ENCODE measurements at places on chromosomes 11 and 22.

GRCh38 chr11:8055091-8055835 is 25.7 kb upstream of the TUB start:
- peak; percentile 62 for DNase-seq

DNA sequence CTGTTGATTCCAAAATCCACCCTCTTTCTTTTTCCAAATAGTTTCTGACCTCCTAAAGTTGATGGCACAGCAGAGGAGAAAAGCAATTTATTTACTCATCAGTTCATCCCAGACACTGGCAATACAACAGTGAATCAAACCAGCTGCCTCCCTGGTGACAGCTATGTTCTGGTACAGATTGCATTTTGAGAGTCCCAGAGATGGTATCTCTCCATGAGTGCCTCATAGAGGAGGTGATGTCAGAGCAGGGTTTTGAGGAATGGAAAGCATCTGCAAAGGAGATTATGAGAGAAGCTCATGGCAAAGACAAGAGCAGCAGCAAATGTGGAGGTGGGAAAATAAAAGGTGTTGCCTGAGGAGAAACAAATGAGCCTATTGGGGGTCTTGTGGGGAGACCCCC is 377.2 kb downstream of the MN1 start:
- no peak for DNase-seq

DNA sequence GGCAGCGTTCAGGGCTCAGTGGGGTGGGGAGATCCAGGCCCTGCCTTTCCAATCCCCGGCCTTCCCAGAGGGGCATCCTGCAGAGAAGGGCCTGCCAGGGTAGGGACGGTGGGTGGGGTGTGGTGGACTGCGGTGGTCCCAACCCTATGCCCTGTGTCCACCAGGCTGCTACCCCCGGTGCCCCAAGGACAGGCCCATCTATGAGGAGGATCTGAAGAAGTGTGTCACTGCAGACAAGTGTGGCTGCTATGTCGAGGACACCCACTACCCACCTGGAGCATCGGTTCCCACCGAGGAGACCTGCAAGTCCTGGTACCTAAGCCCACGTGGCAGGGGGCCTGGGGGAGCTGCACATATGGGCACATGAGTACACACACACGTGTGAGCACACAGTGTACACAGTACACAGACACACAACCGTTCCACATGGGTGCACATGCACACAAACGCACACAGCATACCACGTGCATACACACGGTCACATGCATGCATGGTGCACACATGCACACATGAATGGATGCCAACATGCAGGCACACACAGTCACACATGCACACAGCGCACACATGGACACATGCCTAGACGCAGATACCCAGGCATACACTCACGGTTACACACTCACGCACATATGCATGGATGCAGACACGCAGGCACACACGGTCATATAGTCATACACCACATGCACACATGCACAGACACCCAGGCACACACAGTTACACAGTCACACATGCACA is 16.1 kb downstream of the MUC2 start:
- DNase-seq, result no peak

GRCh38 chr11:1224111-1224490 is 1.2 kb downstream of the MUC5B start:
- DNase-seq, result no peak

DNA sequence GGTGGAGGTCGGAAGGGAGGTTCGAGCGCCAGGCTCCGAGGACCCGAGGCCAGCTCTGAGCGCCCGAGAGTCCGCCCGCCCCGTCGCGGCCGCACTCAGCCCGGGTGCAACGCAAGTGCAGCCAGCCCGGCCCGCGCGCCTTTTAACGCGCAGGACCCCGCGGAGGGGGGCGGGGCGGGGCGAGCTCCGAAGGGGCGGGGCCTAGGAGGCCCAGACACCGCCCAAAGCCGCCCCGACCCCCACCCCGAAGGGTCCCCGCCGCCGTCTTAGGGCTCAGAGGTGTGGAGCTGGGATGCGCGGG is at the start of gene PHOX2A:
TSS of gene PHOX2A (minus strand) at position 117 of the 301 bp plus-strand sequence. CDS start 172 bp downstream, outside the sequence.
- DNase-seq, result peak; percentile 69

- no peak for DNase-seq
Measured at GRCh38 chr11:41031551-41032060, 427.8 kb downstream of the LRRC4C start.

GRCh38 chr11:24635588-24636290 is 138.9 kb downstream of the LUZP2 start:
- DNase-seq, result no peak

- DNase-seq, result peak; percentile 90
Measured at GRCh38 chr11:95337175-95337957, 106.4 kb upstream of the SESN3 start.

- peak; percentile 78 for DNase-seq
Measured at GRCh38 chr11:8080674-8081590, at the start of gene TUB. TUB (plus strand) TSS chr11:8081211; CDS start chr11:8081511, 300 bp downstream.

DNA sequence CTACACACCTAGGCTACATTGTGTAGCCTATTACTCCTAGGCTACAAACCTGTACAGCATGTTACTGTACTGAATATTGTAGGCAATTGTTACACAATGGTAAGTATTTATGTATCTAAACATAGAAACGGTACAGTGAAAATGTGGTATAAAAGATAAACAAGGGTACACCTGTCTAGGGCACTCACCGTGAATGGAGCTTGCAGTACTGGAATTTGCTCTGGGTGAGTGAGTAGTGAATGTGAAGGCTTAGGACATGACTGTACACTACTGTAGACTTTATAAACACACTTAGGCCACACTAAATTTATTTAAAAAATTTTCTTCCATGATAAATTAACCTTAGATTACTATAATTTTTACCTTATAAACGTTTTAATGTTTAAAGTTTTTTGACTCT is 171.7 kb upstream of the NCAM1 start:
- no peak for DNase-seq

- DNase-seq, result no peak
Measured at GRCh38 chr22:26431261-26431995, 2.4 kb downstream of the ASPHD2 start.

- no peak for DNase-seq
Measured at GRCh38 chr11:94586546-94586945, 19.4 kb downstream of the PIWIL4 start.

GRCh38 chr11:110314366-110315095 is 18.1 kb upstream of the RDX start:
- no peak for DNase-seq

DNA sequence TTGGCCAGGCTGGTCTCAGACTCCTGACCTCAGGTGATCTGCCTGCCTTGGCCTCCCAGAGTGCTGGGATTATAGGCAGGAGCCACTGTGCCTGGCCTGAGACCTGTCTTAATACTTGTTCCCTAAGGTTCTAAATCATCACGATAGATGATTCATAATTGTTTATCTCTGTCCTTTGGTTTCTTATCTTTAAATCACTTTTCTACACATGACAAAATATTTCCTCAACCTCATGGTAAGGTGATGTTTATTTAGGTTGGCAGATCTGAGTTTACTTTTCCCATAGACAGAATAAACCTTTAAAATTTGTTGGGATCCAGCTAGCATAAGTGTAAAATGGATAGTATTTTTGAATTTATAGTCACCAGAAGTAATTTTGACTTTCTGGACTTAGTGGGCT is 3.5 kb downstream of the PSMD13 start:
- no peak for DNase-seq

DNA sequence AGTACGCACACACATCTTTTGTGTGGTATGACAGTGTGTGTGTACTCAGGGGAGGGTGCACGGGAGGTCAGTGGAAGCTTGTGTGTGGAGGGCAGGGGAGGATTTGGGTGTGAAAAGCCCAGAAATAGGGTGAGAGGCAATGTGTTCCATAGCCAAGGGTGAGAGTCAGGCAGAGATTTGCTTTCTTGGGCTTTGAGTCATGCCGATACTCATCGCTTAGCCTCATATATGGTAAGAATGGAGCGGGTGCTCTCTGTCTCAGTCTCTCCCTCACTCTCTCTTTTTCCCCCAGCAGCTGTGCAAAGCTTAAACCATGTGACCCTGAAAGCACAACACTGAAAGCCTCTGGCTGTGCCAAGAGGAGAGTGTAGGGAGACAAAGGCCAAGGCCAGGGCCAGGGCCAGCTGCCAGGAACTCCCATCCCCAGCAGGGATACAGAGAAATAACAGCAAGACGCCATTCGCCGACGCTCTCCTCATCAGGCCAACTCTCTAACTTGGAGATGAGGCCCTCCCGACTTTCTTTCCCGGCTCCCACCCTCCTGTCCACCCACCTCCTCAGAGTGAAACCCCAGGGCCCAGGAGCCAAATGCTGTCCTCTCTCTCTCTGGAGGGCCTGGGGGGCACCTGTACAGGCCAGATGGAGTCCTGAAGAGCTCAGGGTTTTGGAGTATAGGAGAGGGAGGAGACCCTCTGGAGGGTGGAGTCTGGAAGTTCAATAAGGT is 20.3 kb upstream of the MICAL3 start:
- no peak for DNase-seq

- DNase-seq, result no peak
Measured at GRCh38 chr22:37991731-37992442, 7.5 kb upstream of the SOX10 start.

DNA sequence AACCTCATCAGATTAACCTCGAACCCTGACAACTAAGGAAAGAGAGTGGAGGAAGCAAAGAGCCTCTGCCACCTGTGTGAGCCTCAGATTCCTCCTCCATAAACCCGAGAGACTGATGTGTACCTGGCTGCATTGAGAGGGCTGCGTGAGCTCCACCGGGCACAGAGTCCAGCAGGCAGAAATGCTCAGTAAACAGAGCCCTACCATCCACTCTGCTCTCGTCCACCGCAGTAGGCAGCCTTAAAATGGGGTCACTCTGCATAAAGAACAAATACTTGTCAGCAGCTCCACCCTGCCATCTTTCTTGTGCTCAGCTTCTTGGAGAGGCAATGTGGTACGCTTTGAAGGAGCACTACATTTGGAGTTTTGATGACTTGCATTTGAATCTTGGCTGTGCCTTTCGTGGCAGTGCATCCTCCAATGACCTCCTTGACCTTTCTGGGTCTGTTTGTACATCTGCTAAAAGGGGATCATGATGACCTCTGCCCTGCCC is 43.0 kb upstream of the CD5 start:
- DNase-seq, result no peak

DNA sequence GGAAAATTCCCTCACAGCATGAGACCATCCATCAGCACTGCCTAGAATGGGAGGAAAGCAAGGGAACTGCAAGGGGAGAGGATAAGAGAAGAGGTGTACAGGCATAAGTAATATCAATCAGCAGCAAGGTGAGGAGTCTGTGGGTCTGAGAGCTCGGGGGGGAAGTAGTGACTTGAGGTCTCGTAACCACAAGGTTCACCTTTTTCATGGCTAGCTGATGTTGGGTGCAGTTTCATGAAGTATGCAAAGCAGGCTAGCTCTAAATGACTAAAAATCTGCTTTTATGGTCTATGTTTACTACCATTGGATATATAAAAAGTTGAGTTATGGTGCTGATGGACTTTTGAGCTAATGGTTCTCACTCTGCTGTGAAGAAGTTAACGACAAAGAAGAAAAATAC is 35.8 kb downstream of the OR4C6 start:
- DNase-seq, result no peak

DNA sequence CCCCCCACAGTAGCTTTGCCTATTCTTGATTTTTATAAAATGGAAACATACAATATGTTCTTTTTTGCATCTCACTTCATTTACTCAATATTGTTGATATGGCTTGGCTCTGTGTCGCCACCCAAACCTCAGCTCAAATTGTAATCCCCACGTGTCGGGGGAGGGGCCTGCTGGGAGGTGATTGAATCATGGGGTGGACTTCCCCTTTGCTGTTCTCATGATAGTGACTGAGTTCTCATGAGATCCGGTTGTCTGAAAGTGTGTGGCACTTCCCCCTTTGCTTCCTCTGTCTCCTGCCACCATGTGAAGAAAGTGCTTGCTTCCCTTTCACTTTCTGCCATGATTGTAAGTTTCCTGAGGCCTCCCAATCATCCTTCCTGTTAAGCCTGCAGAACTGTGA is 431.3 kb downstream of the MN1 start:
- DNase-seq, result no peak

DNA sequence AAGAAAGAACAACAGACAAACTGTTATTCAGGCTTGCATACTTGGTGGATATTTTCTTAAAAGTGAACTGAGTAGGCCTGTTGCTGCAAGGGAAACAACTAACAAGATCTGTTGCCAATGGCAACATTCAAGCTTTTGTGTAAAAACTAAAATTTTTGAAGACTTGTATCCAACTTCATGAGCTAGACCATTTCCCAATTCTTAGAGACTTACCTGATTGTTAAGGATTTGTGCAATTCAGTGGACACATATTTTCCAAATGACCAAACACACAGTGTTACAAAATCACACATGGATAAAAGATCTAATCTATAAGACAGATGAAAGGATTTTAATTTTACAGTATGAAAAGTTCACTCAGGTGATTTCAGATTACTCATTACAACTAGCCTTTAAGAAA is 564.1 kb downstream of the CNTN5 start:
- no peak for DNase-seq

DNA sequence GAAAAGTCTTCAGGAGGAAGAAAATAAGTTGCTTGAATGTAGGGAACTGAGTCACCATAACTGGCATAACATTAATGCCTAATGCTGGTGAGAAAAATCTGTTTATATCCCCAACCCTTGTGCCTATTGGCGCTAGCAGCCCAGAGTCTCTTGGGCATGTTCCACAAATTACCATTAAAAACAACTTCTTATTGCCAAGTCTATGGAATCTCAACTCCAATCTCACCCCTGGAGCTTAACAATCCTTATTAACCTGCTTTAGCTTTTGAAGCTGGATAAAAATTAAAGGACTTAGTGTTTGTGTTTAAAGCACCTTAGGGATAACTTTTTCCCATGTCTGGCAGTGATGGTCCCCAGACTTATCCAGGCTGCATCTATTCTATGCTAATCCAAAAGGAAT is 143.0 kb downstream of the APIP start:
- no peak for DNase-seq

DNA sequence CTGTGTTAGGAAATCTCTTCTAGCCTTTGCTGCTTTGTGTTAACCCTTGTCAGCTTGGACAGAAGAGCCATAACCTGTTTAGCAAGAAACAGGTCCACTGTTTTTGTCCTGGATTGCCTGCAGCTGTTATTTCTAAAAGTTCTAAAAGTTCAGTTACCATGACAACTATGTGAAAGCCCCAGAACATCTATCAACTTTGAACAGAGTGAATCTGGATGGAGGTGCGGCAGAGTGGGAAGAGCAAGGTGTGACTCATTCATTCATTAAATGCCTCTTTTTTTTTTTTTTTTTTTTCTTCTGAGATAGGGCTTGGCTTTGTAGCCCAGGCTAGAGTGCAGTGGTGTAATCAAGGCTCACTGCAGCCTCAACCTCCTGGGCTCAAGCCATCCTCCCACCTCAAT is 50.5 kb downstream of the RBX1 start:
- no peak for DNase-seq
